ENCODE measurements at places on chromosomes 1 and 21. TPM values are rescaled to one million over a fixed set of nuclear protein-coding genes. Genes with fewer than 3 reads are reported as not detected.

The XPR1 gene
- 18.6 TPM for total RNA-seq

DNA sequence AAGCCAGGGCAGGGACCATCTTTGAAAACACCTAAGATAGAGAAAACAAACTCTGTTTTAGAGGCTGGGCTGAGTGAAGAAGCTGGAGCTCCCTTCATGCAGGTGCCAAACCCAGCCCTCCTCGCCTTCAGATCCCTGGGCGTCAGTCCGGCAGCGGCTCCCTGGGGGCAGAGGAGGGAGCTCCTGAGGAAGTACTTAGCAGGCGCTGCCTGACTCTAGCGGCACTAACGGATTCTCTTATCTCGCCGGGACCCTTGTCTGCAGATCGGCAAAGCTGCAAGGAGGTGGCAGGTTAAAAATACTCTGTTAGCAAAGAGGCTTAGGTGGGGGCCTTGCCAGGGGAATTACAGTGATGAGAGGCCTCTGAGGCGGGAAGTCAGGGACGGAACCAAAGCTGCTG lies 79.6 kb downstream of the PLXNA2 start:
- no peak for DNase-seq

DNA sequence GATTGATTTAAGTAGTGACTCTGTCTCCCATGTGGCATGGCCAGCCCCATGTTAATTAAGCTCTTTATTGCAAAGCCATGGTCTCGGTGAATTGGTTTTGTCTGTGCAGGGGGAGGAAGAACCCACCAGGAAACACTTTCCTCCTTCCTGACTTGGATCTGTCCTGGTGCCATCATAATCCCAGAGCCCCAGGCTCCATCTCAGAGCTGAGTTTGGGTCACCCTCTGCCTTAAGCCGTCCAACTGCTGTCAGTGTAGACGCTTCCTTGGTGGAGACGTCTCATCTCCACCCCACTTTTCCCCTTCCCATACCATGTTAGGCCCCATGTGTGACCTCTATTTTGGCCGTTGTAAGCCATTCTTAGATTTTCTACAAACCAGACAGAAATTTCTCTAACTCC lies 36.0 kb upstream of the COL6A2 start:
- DNase-seq, result no peak

The IFT25 gene
- total RNA-seq, result 61.3 TPM

DNA sequence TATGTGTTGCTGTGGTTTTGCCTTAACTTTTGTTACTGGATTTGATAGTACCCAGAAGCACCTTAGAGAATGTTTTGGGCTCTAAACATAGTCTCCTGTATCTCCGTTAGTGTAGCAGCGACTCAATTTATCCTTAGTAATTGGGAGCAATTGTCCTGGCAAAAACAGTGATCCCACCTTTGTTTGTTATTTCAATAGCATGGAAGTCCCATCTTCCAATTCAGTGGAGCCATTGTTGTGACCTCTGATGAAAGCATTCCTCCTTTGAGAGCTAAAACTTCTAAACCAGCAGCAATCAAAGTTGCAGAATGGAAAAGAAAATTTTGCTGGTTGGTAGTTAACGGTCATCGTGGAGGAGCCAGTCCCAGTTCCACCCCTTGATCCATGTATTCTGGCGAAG lies 34.7 kb downstream of the RTCA start:
- DNase-seq, result no peak

DNA sequence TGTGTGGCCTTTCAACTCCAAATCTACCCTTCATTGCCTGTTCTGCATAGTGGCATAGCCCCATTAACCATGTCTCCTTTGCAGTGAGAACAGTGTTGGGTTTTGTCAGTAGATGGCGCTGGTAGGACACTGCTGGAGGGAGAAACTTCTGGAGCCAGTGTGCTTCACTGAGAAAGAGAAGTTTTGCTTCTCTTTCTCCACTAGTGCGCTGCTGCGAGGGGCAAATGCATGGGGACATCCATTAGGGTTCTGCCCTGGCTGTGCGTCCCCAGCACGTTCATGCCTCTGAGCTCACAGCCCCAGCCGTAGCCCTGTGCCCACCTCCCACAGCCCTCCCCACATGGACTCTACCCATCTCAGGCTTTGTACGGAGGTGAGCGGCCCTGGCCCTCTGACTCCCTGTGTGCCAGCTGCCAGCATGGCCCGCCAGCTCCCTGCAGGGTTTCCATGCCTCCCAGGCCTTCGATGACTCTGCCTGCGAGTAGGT lies 53.1 kb downstream of the RIMS3 start:
- no peak for DNase-seq

- no peak for DNase-seq
These were observed 36.0 kb upstream of the ADGRL4 start for GRCh38 chr1:79042539-79042938.
